ENCODE measurements at places on chromosomes 7 and 10.

GRCh38 chr7:24365606-24366005 is 81.6 kb downstream of the NPY start:
- DNase-seq: no peak

DNA sequence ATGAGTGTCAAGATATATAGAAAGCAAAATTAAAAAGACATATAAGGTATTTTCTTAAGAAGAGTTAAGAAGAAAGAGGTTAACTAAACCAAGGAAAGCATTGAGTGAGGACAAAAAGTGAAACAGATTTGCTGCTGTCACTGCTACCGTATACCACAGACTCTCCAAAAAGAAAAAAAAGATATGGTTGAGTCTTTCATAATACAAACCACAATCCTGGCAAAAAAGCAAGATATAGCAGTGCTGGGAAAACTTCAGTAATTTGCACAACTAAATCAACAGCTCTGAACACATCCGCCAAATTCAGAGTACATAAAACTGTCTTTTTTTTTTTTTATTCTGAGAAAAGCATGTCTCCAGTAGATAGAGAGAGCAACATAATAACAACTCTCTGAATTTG is 114.7 kb downstream of the ETV1 start:
- DNase-seq: no peak

DNA sequence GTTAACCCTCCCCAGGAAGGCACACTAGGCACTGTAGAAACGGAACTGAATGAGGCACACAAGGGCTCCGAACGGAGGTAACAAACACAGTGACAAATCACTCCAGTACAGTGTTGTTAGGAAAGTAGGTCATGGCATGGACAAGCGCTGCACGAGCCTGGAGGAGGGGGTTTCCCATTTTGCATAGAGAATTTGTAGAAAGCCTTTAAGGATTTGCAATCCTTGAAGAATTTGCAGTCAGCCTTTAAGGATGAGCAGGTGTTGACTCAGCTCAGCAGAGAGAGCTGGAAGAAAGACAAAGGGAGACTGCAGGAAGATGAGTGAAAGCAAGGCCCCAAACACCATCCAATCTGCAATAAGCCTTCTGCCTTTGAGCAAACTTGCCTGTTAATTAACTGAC is 51.1 kb upstream of the PPP1R3C start:
- no peak for DNase-seq

GRCh38 chr7:22295402-22296264 is 61.3 kb downstream of the RAPGEF5 start:
- DNase-seq: no peak

DNA sequence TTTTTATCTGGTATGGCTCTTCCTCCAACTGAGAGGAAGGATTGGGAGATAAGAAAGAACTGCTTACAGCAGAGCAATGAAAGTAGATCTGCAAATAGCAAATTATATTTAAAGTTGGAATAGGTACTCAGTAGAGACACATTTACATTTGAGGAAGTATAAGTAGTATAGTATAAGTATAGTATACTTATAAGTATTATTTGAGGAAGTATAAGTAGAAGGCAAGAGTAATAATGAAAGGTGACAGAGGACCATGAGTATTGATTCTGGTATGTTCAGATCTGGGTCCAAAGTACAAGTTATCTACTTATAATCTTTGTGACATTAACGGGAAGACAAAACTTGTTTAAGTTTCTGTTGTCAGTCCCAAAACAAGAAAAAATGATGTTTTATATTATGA is 527.6 kb upstream of the SORCS1 start:
- no peak for DNase-seq

DNA sequence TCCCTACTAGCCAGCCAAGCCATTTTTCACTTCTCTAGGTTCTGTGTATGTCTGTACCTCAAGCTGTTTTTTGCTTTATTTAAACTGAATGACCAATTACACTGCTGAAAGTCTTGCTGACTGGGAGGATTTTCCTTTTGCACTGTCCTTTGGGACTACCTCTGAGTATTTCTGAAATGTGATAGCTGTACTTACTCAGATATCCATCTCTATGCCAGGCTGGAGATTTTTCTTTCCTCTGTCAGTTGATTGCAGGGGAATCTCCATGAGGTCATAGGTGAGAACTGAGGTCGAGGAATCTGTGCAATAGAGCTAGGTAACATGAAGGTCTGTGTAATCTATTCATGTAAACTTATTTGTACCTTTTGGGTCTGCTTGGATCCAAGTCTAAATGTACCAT is 38.9 kb upstream of the ANKRD1 start:
- DNase-seq: no peak

DNA sequence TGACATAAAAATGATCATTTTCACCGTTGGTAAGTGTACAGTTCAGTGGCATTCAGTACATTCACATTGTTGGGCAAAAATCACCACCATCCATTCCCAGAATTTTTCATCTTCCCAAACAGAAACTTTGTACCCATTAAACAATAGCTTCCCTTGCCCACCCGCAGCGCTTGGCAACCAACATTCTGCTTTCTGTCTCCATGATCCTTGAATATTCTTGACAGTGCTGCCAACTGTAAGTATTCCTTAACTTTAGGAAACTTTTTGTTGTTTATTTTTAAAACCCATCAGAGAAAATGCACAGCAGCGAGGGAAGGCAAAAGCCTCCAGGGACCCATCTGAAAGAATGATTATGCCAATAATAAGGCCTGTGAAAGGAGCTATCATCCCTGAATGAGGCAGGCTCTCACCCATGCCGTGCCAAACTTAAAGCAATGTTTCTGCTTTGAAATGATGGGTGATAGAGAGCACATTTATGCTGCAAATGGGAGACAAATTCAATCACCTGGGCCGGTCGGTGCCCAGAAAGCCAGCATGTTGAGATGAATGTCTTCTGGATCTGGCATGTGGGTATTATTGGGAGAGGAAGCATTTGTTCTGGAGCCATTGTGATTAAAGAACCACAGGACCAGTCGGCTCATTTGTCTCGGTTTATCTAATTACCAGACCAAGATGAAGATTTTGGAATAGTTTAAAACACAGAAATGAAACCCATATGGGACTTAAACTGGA is 202.1 kb upstream of the NPVF start:
- DNase-seq: no peak

DNA sequence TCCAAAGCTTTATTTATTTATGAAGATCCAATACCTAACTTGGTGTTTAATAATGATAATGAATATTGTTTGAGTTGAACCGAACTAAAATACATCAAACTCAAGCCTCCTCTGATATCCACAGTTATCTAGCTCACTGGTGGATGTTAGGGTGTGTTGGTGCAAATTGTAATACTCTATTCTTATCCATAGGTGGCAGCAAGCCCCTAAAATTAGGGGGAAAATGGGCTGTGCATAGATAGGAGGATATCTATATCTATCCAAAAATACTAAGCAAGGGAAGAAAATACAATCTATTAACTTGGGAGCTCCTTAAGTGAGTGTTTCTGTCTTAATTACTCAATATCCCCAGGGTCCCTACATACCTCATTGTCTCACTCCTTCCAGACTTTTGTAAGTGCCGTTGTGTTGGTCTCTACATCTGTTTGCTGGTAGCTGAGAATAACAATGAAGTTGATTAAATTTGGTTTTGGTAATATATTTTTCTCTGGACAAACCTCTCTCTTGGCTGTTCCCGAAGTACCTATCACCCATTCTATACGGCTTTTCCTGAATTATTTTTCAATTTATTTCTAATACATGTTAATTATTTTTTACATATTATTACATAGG is 55.0 kb upstream of the VWDE start:
- no peak for DNase-seq

DNA sequence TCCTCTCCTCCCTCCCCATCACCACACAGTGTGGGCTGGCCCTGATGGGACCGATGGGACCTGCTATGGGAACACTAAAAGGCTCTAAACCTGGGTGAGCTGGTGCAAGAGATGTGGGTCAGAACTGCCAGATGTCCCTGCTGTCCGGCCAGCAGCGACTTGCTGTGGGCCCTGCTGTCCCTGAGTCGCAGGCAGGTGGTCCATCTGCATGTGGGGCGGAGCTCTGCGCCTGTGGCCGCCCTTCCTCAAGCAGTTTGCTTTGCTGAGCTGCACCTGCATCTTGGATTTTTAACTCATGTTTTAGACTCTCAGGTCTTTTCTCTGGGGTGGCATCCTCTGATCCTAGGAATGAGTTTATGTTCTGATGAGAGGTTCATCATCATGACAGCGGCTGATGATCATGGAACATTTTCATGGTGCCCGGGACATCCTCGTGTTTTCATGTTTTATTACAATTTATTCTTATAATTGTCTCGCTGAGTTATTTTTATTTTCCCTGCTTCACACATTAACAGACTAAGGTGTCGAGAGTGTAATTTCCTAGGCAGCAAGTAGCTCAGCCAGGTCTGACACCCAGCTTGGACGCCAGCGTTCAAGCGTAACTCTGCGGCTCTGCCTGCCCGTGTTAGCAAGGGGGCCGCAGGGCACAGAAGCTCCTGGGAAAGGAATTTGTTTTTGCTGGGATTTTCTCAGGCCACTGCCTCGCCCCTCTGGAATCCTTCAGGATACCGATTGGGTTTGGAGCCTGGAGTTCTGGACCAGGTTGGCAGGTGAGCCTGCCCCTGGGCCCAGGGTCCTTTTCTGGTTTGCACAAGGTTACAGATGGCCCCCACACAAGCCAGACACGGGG is 615.2 kb upstream of the FOXK1 start:
- DNase-seq: no peak

- peak; percentile 24 for DNase-seq
Measured at GRCh38 chr7:93890041-93890463, 501 bp downstream of the TFPI2 start.

- DNase-seq: no peak
Measured at GRCh38 chr10:127679642-127680255, 57.2 kb upstream of the FOXI2 start.

GRCh38 chr7:30526163-30526562 is 21.5 kb upstream of the GGCT start:
- DNase-seq: no peak

DNA sequence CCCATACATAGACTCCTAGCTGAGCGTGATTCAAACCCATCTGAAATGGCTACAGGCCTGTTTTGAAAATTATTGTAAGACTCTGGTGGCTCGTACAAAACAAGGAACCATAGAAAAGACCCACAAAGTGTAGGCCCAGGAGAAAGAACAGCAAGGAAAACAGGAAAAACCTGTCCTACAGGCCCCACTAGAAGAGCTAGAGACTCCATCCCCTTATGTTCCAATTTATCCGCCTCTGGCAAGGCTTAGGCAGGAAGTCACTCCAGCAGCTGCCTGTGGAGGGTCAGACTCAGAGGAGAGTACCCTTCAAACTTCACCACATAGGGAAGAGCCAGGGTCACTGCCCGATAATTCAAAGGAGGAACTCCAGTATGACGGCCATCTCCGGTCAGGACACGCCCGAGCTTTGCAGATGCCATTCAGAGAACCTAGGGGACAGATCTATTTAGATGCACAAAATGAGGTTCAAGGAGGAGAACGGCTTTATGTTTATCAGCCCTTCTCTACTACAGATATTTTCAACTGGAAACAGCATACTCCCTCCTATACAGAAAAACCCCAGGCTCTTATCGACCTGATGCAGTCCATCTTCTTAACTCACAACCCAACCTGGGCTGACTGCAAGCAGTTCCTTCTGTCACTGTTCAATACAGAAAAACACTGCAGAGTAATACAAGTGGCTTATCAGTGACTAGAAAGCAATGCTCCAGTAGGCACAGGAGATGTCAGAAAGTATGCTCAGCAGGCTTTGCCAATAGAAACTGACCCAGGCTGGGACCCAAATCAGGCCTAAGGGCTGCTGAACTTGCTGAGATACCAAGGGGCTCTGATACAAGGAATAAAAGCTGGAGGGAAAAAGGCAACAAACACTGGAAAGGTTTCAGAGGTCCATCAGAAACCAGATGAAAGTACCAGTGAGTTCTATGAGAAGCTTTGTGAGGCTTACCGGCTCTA is 8.6 kb upstream of the ZNF33B start:
- DNase-seq: no peak

DNA sequence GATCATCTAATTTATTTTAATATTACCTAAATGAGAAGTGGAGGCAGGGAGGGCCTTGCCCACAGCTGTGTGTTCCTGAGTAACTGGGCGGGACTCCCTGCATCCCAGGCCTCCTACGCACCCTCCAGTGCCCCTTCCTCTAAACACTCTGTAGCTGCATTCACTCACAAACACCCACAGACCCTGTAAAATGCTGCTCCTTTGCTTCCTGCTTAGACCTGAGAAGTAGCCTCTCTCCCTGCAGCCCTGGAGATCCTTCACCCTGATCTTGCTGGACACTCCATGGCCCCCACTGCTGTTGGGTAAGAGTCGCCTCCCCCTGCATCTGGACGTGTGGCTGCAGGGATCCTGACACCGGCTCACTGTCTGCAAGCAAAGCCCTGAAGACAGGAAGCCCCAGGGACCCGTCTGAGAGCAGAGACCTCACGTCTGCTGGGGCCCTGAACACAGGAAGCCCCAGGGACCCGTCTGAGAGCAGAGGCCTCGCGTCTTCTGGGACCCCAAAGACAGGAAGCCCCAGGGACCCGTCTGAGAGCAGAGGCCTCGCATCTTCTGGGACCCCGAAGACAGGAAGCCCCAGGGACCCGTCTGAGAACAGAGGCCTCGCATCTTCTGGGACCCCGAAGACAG is 589.8 kb downstream of the DNAJB6 start:
- DNase-seq: no peak

- no peak for DNase-seq
Measured at GRCh38 chr10:44939691-44940401, 19.8 kb upstream of the RASSF4 start.

DNA sequence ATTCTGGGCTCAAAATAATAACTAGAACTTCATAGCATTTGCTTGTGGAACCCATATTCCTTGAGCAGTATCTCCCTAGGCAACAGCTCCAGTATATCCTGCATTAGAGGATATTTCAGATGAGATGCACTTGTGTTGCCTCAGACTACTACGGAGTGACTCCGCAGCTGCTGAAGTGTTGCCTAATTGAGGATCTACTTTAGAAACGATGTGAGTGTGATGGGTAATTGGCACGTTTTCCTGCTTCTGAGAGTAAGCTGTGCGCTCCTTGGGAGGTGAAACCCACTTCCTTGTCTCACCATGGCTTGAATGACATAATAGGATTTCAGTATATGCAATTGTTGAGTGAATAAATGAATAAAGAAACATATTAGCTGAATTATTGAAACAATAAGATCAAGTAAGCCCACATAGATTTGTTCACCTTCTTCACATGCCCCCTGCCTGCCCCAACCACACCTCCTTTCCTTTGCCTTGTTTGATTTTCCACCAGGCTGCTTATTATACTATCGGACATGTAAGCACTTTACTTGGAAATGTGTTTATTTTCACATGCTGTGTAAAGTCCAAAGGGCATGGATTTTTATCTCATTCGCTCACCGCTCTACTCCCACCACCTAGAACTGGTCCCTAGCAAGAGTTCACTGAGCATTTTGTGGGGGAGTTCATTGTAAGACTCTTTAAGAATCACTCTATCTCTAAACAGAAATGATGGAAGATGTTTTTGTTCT is 303.8 kb downstream of the KCNMA1 start:
- DNase-seq: no peak
